Breast epithelium (tissue), 4 donors: ENCODE measurements at places on chromosomes 3 and 15. TPM values are rescaled to one million over a fixed set of nuclear protein-coding genes. Genes with fewer than 3 reads are reported as not detected.
A peak's percentile ranks its signal among the peaks of the same experiment; 100 is the strongest.

Gene SERINC4
- not detected for total RNA-seq

Gene CYP1A1
- 0.80 TPM for total RNA-seq

Gene USP3
- 88.7 TPM for total RNA-seq

DNA sequence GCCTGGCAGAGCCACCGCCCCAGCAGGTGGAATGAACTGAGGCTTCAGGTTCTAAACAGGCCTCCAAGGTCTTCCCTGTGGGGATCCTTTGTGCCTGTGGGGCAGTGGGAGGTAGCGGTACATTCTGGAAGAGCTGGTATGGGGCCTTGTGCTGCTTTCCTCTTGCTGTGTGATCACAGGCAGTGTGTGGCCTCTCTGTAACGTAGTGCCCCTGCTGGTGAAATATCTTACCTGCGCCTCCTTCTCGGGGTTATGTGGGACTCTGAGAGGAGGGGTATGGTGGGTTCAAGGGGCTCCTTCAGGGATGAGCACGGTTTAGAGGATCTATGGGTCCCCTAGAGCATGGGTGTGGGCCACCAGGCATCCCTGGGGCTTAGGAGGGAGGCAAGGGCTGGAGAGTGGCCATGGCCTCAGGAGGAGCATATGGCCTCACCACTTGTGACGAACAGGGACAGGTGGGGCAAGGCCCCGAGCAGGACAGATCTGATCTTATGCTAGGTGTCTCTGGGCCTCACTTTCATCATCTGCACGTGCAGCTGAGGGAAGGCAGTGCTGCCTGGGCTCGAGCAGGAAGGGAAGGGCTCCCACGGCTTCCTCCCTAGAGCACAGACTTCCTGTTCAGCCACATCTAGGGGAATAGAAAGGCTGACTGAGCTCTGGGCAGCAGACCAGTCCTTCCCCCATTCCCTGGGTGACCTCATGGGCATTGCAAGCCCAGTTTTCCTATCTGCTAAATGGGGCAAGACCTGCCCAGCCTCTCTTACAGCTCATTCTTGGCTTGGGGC, 1.9 kb upstream of the ALS2CL start:
- H3K4me1 ChIP-seq: peaks cover 6% of the 10 kb centered on the region
- no peak for DNase-seq
- peak overlapping the region; percentile 3 for H3K27ac ChIP-seq
- no peak overlapping the region for H3K4me3 ChIP-seq
- H3K36me3 ChIP-seq: no peaks in the 10 kb centered on the region

DNA sequence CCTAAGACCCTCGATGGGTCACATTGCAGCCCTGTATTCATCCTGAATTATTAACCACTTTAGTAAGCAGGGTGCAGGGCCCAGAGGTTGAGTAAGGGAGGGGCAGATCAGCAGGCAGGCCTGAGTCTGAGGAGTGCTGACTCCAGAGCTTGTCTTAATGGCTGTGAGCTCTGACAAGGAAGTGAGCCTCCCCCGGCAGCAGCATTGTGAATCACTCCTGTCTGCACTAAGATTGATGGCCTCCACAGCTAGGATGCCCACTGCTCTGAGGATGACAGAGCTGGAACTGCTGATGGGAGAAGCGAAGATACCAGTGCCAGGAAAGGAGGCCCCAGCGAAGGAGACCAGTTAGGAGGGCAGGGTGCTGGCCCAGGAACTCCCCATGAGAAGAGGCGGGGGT, 46.5 kb upstream of the CCDC174 start:
- no peak overlapping the region for H3K27ac ChIP-seq
- H3K27me3 ChIP-seq: peaks cover 4% of the 10 kb centered on the region
- DNase-seq: no peak
- H3K36me3 ChIP-seq: no peaks in the 10 kb centered on the region
- H3K4me1 ChIP-seq: no peaks in the 10 kb centered on the region

GRCh38 chr3:15007681-15008141, 57.4 kb downstream of the MRPS25 start:
- H3K36me3 ChIP-seq: no peaks in the 10 kb centered on the region
- H3K4me1 ChIP-seq: no peaks in the 10 kb centered on the region
- H3K27me3 ChIP-seq: no peaks in the 10 kb centered on the region
- H3K4me3 ChIP-seq: no peak overlapping the region
- no peak overlapping the region for H3K27ac ChIP-seq
- DNase-seq: no peak

DNA sequence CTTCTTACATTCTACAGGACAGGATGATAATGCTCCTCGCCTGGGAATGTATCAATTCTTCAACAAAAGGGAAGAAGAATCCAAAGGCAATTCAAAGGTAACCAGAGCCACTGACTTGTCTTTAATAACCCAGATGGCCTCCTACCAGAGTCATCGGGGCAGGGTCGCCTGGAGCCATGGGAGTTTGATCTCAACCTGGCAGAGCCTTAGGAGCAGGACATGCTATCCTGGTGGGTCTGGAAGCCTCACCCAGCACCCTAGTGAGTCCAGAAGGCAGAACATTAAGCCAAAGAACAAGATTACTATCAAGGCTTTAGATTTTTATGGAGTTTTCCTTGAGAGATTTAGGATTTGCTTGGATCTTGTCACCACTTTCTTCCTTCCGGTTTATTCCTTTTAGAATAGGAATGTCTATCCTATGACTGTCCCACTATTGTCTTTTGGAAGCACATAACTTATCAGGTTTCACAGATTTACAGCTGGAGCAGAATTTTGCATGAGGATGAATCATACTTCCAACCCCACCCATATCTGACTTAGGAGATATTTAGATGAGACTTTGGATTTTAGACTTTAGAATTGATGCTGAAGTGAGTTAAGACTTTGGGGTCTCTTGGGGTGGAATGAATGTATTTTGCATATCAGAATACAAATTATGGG, 330.3 kb upstream of the GOLIM4 start:
- no peak overlapping the region for H3K27ac ChIP-seq
- DNase-seq: no peak
- no peaks in the 10 kb centered on the region for H3K27me3 ChIP-seq
- H3K36me3 ChIP-seq: no peaks in the 10 kb centered on the region
- no peak overlapping the region for H3K4me3 ChIP-seq
- no peaks in the 10 kb centered on the region for H3K4me1 ChIP-seq

DNA sequence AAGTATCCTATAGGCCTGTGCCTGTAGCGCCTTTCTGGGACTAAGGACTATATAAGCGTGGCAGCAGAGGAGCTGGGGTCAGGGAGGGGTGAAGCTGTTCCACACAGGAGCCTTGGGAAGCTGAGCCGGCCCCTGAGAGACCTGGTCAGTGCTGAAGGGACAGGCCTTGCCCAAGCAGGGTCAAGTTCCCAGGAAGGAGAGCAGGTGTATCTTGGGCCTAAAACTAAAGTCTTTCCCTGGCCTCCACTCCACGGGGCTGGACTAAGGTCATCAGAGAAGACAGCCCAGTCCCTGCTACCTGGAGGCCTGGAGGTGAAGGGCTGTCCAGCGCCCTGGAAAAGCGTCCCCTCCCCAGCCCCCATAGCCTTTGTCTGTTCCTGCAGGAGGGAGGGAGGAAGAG, 23.9 kb upstream of the NR2C2 start:
- DNase-seq: no peak
- H3K27ac ChIP-seq: no peak overlapping the region
- no peaks in the 10 kb centered on the region for H3K4me1 ChIP-seq
- H3K4me3 ChIP-seq: no peak overlapping the region
- no peaks in the 10 kb centered on the region for H3K27me3 ChIP-seq
- no peaks in the 10 kb centered on the region for H3K36me3 ChIP-seq

DNA sequence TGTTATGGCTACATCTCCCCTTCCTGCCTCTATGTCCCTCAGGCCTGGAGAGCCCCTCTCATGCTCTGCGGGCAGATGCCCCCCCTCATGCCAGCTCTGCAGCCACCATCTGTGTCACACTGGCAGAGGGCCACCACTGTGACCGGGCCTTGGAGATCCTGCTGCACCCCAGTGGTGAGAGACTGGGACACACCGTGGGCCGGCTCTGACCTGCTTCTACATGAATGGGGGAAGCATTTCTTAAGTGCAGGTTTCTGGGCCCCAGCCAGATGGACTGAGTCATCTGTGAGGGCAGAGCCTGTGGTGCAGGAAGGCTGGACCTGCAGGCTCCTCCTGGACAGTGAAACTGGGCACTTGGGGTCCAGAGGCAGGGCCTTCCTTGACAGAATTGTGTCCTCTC, 4.8 kb downstream of the VWA5B2 start:
- DNase-seq: peak; percentile 71
- H3K4me1 ChIP-seq: peaks cover 8% of the 10 kb centered on the region

DNA sequence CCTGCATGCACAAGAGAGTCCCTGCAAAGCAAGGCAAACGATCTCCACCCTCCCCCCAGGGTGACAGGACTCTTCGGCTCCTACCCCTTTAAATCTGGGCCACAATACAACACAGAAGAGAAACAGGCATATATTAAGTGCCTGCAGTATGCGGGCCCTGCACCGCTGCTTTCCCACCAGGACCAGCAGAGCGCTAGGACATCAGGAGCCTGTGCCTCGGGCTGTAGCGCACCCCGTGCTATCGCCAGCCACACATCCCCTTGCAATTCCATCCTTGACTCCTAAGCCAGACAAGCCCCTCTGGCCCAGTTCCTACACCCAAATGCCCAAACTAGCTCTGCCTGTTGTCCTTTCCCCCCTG, 4.1 kb downstream of the GALNT15 start:
- peak overlapping the region; percentile 71 for H3K4me3 ChIP-seq
- no peaks in the 10 kb centered on the region for H3K36me3 ChIP-seq
- H3K27ac ChIP-seq: no peak overlapping the region
- no peaks in the 10 kb centered on the region for H3K27me3 ChIP-seq
